Left forelimb (tissue), 1 donor: ENCODE measurements at places on chromosomes 11 and 22.

GRCh38 chr11:83364500-83365045 lies 78.4 kb upstream of the CCDC90B start:
- DNase-seq = no peak

- DNase-seq = no peak
Observed at GRCh38 chr11:119652907-119653659, 75.9 kb downstream of the NECTIN1 start.

DNA sequence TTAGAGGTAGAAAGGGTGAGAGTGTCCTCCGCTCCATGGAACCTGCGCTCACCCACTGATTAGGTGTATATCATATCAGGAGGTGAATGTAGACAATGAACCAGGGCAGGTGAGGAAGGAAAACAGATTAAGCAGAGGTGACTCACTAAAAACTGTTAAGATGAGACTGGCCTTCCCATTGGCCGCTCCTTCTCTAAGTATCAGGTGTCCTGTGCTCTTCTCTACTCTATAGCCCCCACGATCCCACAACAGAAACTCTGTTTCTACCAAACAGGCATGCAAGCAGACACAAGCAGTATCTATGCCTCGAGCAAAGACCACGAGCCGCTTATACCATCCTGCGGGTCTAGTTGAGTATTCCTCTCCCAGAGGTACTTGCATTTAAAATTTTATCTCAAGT lies 103.1 kb downstream of the SNX19 start:
- DNase-seq = peak; percentile 12

- DNase-seq = no peak
Observed at GRCh38 chr11:96760815-96761214, 371.0 kb downstream of the JRKL start.

GRCh38 chr11:28384418-28384817 lies 276.2 kb downstream of the METTL15 start:
- DNase-seq = no peak

GRCh38 chr11:88813233-88813915 lies 252.4 kb downstream of the GRM5 start:
- DNase-seq = no peak

- no peak for DNase-seq
Observed at GRCh38 chr22:26234296-26234695, 65.0 kb downstream of the SEZ6L start.

DNA sequence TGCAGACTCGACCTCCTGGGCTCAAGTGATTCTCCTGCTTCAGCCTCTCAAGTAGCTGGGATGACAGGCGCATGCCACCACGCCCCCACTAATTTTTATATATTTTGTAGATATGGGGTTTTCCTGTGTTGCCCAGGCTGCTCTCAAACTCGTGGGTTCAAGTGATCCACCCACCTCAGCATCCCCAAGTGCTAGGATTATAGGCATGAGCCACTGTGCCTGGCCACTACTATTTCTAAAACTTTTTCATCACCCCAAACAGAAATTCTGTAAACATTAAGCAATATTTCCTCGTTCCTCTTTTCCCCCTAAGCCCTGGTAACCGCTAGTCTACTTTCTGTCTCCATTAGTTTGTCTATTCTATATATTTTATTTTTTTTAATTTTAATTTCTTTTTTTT lies 9.0 kb upstream of the ATG16L2 start:
- DNase-seq = no peak

- DNase-seq = no peak
Observed at GRCh38 chr22:37636186-37636948, 3.1 kb upstream of the SH3BP1 start.
